Posterior cingulate gyrus (tissue), 11 donors: ENCODE measurements at places on chromosomes 3 and 15.
A peak's percentile ranks its signal among the peaks of the same experiment; 100 is the strongest.

GRCh38 chr3:11591002-11591355, 52.7 kb downstream of the VGLL4 start:
- no peak for DNase-seq

- DNase-seq, result no peak
These were observed 69.7 kb downstream of the UBE2E2 start for GRCh38 chr3:23272820-23273219.

DNA sequence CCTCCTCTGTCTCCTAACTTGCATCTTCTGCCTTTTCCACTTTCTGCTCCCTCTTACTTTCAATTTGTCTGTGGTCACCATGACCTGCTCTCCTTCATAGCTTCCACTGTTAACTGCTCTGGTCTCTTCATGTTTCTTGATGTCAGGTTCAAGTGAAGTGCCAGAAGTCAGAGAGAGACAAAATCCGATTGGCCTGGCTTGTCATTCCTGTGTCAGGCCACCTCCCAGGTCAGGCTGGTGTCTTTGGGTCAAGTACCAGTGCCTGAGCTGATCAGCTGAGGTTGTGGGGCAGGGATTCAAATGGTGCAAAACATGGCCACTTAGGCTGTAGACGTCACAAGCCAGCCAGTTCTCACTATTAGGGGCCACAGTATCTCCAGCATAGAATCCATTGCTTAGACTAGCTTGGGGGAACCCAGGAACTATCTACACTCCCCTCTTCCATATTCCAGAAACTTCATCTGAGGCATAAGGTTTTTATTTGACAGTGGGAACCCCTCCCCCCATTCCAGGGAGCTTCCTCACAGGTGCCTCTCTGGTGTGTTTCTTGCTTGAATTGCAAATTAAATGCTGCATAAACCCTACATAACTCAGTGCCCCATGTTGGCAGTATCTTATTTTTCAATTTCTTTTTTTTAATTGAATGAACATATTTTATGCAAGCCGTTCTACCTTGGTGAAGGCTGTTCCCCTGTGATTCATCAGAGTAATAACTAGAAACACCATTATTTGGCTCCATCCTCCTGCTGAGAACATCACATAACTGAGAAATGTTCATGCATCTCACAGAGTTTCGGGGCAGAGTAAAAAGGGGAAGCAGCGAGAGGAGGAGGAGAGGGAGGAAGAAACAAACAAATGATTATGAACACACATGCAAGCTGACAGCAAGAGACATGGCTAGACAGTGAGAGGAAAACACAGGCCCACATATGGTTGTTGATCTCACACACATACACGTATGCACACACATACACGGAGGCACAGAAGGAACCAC, 175.8 kb downstream of the TLE3 start:
- DNase-seq, result no peak

DNA sequence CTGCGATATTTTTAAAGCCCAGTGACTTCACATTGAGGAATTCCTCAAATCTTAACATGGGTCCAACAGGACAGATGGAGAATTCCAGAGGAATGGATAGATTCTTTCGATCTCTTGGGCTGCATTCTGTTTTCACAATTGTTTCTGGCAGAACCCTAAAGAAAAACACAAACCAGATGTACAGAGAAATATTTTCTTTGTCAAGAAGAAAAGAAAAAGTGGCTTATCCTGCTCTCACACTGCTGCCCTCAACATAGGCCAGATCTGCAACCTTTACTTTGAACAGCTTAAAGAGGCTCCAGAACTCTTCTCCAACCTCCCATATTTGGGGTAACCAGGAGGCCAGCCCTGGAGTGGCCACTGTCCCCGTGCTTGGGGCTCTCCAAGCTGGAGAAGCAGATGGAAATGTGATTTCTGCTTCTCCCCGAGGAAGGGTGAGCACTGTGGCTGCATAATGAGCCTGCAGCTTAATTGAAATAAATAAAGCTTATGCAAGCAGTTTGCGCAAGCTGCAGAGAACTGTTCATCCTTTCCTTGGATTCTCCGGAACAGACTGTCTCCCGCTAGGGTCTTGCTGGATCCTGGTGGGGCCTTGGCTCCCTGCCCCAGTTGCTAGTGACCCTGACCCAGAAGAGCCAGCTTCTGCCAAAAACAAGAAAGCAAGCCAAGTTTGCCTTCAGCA, 453.2 kb upstream of the PROK2 start:
- DNase-seq, result no peak

DNA sequence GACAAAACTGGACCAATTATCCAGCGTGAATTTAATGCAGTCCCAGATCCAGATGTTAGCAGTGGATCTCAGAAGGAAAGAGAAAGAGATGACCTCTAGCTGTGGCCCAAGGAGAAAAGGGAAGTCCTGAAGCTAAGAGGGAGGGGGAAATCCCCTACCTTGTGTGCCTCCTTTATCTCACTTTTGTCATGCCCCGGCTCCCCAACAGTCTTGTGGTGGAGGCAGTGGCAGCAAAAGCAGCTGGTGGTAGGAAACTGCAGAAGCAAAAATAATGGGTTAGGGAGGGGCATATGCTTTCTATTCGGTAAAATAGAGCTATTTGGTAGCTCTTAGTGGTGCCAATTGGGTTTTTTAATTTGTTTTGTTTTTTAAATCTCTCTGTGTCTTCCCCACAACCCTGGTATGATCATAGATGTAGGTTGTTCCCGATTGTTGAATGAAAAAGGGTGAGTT, 56.5 kb downstream of the MCTP2 start:
- no peak for DNase-seq

GRCh38 chr15:94523873-94524272, 292.5 kb downstream of the MCTP2 start:
- no peak for DNase-seq

- DNase-seq, result peak; percentile 12
These were observed 175.7 kb upstream of the KBTBD8 start for GRCh38 chr3:66822186-66823008.

DNA sequence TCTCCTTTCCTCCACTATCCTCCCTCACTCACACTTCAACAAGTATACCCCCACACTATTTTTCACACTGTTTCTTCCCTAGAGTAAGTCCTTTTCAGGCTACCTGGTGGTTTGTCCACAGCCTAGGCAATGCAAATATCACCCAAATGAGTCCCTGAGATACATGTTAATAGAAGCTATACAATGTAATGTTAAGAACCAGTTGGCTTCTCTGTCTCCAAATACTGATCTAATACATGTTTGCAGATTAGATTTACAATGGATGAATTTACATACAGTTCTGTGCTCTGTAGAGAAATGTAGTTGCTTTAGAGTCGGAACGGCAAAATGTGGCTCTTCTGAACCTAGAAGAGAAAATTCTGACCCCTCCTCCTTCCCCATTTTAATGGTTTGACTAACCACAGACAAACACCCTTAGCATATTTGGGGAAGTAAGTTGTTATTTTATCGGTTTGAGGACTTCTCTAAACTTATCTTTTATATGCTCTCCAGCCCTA, 63.6 kb upstream of the MBNL1 start:
- no peak for DNase-seq

DNA sequence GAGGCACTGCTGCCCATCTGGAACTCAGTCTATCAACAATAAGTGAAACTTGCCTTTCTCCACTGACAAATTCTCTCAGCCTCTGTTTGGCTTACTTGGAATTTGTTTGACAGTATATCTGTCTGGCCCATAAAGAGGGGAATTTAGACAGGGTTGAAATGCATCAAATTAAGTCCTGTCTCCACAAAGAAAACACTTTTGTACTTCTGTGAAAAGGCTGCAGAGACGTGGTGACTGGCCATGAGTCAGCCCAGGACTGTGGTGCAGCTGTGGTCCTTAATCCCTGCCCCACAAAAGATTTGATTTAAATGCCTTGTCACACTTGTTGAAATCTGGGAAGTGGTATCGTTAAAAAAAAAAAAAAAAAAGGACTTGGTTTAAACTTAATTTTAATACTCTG, 47.5 kb downstream of the RYR3 start:
- no peak for DNase-seq

DNA sequence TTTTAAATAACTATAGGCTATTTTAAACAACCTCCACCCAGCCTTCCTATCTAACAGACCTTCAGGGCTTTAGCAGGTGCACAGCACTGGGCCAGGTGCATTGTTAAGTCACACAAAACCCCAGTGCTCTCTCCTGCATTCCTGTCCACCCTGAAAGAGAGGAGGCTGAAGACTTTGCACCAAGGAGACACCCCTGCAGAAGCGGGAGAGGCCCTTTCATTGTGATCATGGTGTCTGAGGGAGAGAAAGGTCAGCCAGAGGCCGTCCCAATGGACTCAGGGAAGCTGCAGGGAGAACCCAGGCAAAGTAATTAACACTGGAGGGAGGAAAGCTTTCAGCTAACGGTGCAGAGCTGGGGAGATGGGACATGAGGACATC, 5.2 kb downstream of the LRIG1 start:
- no peak for DNase-seq

DNA sequence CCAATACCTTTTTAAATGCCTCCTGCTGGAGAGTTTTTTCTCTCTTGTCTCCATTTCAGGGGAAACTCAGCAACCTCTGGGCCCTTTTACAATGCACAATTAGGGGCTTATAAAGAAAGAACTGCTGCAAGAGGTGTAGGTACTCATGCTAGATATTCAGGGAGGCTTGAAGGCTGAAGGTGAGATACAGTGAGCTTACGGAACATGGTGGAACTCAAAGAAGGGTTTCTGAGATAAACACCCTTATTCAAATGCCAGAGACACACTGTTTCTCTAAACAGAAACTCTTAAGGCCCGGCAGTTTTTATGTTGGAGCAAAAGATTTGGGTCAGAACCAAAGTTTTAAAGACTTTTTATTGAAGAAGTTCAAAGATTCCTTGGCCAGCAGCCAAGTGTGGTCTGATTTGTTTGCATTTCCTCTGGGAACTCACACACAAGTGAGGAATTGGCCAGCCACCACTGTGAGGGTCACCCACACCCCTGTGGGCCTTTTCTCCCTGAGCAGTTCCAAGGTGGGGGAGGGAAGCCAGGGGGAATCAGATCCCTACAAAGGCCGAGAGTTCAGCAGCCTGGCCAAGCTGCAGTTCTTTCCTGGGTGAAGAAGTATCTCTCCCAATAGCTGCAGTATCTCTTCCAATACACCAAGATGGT, 47.8 kb downstream of the TNFAIP8L3 start:
- no peak for DNase-seq

DNA sequence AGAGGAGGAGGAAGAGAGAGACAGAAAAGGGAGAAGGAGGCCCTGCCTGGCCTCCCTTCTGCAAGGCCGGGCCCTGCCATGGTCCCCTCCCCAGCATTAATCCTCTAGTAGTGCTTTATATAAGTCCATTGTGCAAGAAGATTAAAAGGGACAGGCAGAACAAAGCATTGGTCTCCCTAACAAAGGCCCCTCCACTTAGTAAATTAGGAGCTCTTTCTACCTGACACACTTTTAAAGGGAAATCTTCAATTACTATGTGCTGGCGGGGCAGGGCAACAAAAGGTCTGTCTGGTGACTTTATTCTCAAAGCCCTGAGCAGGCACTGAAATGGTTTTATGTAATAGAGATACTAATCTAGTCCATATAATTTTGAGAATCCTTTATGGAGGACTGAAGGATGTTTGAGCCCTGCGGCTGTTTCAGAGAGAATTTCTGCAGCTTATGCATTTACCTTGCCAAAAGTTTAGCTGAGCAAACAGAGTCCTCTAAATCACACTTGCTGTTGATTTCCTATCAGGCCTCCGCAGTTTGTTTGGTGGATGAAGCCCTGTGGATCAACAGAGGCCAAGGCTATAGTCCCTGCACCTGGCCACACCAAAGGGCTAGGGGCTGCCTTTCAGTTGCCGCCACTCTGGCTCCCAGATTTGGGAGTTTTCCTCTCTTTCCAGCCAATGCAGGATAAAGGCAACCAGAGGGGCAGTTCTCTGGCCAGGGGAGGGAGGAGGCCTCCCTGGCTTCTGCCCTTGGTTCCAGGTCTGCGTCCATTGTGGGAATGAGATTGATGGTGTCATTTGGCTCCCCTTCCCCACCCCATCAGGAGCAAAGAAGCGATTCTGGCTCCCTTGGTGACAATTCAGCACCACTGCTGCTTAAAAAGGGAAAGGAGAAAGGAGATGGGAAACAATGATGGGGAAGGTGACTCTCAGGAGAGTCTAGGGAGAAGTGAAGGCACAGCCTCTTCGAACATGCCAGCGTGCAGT, 148.0 kb downstream of the MEGF11 start:
- DNase-seq, result no peak

GRCh38 chr3:10974131-10974530, 18.4 kb upstream of the SLC6A1 start:
- peak; percentile 60 for DNase-seq

DNA sequence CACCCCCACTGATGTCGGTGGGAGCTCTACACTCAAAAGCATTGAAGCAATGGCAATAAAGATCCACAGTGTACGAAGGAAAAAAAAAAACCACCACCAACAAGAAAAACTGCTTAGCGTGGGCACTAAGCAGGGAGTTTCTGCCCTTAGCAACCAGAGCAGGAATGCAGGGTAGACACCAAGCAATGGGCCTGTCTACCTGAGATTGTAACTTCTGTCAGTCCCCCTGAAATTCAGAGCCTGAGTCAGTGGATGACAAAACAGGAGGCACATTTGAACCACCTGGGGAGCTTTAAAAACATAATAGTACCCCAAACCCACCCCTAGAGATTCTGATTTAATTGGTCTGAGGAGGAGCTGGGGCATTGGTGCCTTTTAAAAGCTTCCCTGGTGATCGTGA, 275.2 kb downstream of the SATB1 start:
- DNase-seq, result no peak

GRCh38 chr15:42933886-42934667, 13.5 kb upstream of the TTBK2 start:
- no peak for DNase-seq

DNA sequence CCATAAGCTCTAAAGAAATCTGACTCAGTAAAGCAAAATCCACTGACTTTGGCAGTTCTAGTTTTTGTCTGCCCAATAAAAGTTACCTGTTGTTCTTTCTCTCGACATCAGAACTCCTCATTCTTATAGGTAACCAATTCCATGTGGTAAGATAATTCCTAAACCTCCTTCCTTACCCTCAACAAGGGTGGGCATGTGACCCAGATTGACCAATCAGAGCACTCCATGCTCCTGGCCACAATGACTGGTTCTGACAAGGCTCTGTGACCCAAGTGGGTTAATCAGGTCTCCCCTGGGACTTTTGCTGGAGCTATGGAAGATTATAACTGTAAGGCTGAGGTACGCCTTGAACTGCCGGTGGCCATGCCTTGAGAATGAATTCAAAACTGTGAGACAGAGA, 31.7 kb downstream of the LINS1 start:
- no peak for DNase-seq

DNA sequence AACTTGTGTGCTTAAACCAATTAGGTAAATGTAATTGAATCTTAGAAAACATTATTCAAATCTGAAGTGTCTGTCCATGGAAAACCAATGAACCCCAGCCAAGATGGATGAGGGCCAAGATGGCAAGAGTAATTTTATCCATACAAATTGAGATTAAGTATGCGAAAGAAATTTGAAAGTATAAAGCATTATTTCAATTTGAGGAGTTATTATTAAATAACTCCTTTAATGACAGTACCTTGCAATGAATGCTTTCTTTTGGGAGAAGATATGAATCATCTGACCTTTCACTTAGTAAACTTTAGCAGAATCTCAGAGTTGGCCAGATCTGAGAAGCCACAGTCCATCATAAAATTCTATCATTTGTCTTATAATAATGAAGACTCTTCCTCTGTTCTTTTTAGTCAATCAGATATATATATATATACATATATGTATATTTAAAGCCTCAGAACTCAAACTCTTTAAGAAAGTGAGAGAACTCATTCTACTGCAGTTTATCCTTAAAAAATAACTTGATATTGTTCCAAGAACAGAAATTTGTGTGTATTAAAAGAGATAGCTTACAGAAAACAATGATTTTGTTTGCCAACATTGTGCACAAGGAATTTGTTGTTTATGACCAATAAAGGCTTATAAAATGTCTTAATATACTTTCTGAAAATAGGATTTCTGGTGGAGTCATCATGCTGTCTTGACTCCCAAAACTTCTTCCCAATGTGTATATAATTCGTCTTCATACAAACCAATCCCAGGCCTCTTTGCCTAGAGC, 434.8 kb upstream of the THBS1 start:
- no peak for DNase-seq
